ENCODE measurements at places on chromosomes 16 and 17. TPM values are rescaled to one million over a fixed set of nuclear protein-coding genes. Genes with fewer than 3 reads are reported as not detected.

Gene IKZF3
- 0.59 TPM for total RNA-seq

Gene SNX20
- total RNA-seq = 0.10 TPM

- no peak for DNase-seq
Measured at GRCh38 chr16:85735225-85735635, 15.7 kb downstream of the C16orf74 start.

GRCh38 chr16:83701494-83701893 lies 106.3 kb upstream of the HSBP1 start:
- DNase-seq = no peak

- DNase-seq = no peak
Measured at GRCh38 chr17:8382880-8383142, 182 bp downstream of the RPL26 start.

Data from Panc1 (cell line).